A172 (cell line): ENCODE measurements at places on chromosomes 4 and X. TPM values are rescaled to one million over a fixed set of nuclear protein-coding genes. Genes with fewer than 3 reads are reported as not detected.

DNA sequence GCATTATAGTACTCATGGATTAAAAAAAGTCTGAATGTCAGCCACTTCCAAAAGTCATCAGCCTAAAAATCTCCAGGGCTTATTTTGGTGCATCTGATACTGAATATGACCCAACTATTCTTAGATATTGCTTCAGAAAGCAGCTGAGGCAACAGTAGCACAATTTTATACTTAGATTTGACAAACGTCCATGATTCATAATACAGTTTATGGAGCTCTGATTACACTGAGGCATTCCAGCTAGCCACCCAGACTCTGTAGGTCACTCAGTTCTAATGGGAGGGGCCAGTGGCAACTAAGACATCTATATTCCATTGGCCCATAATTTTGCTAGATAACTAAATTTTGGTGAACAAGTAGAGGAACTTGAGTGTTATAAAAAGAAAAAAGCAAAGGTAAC is 10.3 kb downstream of the SPATA4 start:
- DNase-seq = peak; percentile 8

GRCh38 chr4:72505314-72505744 is 63.7 kb downstream of the ADAMTS3 start:
- DNase-seq = peak; percentile 1

Gene RASSF6
- total RNA-seq = 0.02 and 0.31 TPM in 2 replicates

Gene CC2D2A
- total RNA-seq = 6.4 and 16.1 TPM in 2 replicates

Gene CT45A1
- not detected in 2 replicates for total RNA-seq

DNA sequence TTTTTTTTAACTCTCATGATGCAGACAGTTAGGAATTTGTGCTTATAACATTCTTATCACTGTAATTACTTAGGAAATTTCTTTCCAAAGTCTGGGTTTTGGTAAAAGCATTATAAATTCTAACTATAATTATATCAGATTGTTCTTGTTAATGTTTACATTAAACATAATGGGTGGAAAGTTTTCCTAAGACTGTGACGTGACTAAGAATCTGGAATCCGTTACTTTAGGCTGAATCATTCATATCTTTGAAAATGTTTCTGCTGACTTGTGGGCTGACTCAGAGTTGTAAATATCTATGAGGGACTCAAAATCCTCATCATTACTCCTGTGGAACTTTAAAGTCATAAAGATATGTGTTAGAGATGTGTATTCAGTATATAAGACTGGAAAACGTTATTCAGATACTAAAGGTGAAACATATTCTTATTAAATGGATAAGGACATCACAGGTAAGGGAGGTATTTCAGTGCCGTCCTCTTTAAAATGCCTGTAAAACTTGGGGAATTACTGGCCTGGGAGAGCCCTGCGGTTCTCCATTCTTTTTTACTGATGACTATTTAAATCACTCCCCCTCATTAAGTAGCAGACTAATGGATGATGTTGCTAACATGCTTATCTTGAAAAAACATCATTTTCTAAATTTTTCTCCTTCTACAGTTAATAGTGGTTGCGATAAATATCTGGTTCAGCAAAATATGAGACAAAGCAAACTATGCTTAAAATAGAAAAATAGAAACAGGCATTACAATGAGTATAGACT is 159.0 kb downstream of the DCLK2 start:
- peak; percentile 94 for DNase-seq

DNA sequence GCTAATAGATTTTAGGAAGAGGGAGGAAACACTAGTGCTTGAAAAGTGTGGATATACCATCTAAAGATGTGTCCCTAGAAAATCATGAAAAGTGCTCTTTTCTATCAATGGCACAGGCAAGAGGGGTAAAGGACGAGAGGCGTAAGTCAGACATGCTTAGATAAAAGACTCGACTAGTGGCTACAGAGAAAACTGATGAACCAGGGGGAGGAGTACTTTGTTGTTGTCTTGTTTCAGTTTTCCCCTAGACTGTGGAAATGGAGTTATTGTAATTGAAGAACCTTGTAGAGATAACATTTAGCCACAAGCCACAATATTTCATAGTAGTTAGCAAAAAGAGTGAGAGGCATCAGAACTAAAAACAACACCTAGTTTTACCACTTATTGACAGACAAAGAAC is 21.4 kb downstream of the GALNTL6 start:
- DNase-seq = peak; percentile 1

Gene RIBC1
- total RNA-seq = 0.48 and 2.6 TPM in 2 replicates

Gene IL1RAPL1
- total RNA-seq = 14.9 and 15.5 TPM in 2 replicates

Gene HOPX
- not detected in 2 replicates for total RNA-seq

DNA sequence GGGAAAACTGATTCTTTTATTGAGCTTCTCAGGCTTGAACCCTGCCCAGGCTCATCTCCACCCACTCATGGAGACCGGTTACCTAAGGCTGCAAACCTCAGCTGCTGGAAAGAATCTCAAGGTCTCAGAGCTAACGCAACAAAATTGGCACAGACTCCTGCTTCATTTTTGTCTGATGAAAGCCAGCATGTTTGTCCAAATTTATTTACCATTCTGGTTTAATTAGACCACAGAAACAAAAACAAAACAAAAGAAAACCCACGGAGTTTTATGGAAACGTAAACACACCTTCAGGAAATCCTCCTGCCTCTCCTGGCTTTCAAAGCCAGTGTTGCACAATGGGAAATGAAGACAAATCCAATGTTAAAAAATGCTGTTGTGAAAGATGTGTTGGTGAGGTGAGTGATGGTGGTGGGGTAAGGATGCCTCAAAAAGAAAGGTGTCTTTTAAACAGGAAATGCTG is 56.4 kb upstream of the PDLIM3 start:
- no peak for DNase-seq

Gene CT45A3
- not detected in 2 replicates for total RNA-seq

Gene TBCK
- total RNA-seq = 17.9 and 18.1 TPM in 2 replicates

GRCh38 chrX:112053169-112053568 is 29.4 kb downstream of the TRPC5 start:
- no peak for DNase-seq

GRCh38 chr4:61533140-61533539 is 333.0 kb downstream of the ADGRL3 start:
- no peak for DNase-seq

Gene RBMX2
- total RNA-seq = 10.4 and 15.6 TPM in 2 replicates

DNA sequence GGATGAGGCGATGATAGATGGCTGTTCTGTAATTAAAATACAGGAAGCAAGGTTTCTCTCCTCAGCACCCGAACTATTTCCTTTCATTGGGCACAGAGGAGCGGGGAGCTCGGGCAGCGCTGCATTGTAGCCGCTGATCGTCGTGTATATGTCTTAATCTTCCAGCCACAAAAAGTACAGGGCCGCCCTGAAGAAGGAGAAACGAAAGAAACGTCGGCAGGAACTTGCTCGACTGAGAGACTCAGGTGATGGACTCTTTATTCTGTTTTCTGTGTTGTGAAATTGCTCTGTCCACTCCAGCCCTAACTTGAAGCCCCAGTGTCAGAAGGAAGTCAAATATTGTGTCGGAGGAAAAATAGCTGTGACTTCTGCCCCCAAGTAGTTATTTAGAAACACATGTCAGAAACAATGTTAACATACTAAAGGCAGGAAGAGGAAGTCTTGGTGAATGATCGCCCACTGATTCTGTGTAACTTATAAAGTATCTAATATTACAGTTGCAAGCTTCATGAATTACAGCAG is 546 bp downstream of the ZRSR2 start:
- DNase-seq = no peak

DNA sequence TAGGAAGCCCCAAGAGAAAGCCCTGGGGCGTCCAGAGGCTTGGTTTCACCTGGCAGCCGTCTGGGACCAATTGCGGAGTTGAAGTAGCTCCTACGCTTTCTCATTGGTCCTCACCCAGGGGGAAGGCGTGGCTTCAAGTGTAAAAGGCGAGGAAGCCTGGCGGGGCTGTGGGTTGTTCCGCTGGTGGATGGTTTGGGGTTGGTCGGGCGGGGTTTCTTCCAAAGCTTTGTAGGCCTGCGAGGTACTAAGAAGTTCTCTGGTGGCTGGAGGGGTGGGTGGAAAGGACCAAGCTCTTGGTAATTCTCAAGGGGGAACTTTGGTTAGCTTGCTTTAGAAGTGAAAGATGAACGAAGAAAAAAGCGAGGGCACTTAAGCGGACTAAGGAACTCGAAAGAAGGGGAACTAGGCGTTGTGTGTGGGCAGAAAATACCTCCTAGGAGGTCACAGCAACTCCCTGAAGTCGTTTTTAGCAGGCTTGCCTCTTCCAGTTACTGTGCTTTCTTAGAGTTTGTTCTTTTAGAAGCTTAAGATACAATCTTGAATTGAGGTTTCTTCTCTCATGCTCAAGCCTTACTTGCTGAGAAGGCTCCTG is 36.6 kb downstream of the CCNG2 start:
- DNase-seq = no peak

DNA sequence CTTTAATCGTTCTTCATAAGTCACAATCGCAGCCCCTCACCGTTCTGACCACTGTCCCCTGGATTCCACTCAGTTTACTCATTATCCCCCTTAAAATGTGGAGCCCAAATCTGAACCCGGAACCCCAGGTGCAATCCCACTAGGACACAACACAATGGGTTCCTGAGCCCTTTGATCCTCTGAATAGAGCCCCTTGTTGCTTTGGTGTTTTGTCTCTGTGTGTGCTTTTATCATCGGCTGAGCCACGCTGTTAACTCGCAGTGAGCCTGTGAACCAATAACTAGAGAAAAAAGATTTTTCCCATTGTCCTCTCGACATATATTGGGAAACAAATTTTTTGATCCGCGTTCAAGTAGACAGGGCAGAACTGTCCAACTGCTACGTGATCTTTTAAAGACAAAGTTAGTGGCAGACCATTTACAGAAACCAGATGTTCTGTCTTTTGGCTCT is 617 bp upstream of the PDHA1 start:
- no peak for DNase-seq

GRCh38 chrX:42485601-42486000 is 292.4 kb downstream of the PPP1R2C start:
- DNase-seq = no peak

Gene NPNT
- 0.29 TPM in 1 of 2 replicates, not detected in the other for total RNA-seq

GRCh38 chrX:151754641-151755215 is 20.2 kb downstream of the CNGA2 start:
- no peak for DNase-seq
